T-cell (primary cell): ENCODE measurements at places on chromosomes 3 and 15. TPM values are rescaled to one million over a fixed set of nuclear protein-coding genes. Genes with fewer than 3 reads are reported as not detected.

DNA sequence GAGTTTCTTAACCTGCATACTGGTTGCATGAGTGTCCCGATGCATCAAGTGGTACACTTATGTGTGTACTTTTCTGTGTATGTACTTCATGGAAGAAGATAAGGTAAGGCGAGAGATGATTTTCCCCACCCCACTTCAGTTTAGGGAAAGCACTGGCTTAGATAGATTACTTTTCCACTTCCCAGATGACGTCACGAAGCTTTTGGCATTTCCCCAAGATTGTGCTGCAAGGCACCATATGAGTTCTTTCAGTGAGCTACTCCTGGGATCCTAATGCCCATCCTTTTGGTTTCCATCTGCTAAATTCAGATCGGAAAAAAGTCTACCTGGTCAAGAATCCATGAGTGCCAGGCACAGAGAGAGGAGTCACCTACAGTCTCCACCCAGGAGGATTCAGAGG is 4.5 kb downstream of the IL17RB start:
- no peak for DNase-seq

DNA sequence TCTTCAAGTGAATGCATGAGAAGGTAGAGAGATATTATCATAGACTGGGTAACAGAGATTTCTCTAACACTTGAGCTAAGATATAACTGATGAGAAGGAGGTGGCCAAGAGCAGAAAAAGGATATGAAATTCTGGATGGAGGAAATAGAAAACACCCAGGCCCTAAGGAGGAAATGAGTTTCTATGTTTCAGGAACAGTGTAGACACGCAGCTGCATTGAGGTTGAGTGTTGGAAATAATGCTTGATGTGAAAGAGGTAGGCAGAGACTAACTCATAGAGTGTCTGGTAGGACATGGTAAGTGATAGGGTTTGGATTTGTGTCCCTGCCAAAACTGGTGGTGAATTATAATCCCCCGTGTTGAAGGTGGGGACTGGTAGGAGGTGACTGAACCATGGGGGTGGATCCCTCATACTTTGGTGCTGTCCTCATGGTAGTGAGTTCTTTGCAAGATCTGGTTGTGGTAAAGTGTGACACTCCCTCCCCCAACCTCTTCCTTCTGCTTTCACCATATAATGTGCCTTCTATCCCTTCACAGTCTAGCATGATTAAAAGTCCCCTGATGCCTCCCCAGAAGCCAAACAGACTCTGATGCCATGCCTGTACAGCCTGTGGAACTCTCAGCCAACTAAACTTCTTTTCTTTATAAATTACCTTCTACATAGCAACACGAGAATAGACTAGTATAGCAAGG is 787.3 kb downstream of the EDEM1 start:
- DNase-seq: no peak

- no peak for DNase-seq
Measured at GRCh38 chr3:8776406-8776805, 7.0 kb upstream of the OXTR start.

- no peak for DNase-seq
Measured at GRCh38 chr3:64520334-64520733, 167.5 kb downstream of the ADAMTS9 start.

DNA sequence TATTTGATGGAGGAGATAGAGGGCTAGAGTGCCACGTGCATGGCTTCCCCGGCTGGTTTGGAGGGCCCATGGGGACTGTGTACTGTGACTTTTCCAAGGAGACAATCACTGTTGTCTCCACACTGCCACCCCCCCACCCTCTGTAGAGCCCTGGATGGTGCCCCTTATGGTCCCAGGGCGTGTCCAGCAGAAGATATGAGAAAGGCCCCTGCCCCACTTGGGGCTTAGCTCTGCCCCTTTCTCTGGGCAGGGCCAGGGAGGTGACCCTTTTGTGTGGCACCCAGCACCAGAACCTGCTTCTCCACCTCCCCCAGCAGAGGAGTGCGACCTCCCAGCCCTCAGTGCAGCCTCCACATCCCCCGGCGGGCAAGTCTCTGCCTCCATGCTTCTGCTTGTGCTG is 32.1 kb downstream of the SPSB4 start:
- DNase-seq: no peak

DNA sequence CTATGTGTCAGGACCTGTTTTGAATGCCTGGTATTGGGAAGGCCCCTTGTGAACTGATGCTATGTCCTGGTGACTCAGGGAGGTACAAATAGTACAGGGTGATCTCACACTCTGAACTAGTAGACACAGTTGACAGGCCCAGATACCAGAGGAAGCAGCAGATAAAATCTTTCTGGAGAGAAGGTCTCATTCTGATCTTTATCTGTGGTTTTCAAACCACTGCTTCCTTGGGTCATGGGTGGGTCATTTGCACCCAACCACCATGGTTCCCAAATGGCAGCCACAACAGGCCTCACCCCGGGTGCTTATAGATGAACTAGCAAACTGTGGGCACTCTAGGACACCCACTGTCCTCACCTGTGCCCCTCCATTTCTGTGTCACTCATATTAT is 43.4 kb downstream of the PXYLP1 start:
- no peak for DNase-seq

DNA sequence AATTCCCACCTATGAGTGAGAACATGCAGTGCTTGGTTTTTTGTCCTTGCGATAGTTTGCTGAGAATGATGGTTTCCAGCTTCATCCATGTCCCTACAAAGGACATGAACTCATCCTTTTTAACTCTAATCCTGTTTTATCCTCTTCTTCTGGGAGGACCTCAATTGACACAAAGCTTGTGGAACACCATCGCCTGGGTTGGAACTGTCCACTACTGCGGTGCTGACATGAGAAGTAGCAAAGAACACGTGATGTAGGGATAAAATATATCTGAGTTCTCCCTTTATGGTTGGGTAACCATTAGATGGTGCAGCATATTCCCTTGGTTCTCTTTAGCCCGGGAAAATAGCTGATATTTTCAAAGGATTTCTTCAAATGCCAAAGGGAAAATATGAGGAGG is 105.3 kb upstream of the TOPAZ1 start:
- DNase-seq: no peak

GRCh38 chr3:191030929-191031328 is 168.1 kb upstream of the OSTN start:
- DNase-seq: no peak

GRCh38 chr3:14137445-14137844 is 12.6 kb downstream of the TMEM43 start:
- no peak for DNase-seq

GRCh38 chr3:158847452-158847821 is 45.6 kb downstream of the MFSD1 start:
- no peak for DNase-seq

DNA sequence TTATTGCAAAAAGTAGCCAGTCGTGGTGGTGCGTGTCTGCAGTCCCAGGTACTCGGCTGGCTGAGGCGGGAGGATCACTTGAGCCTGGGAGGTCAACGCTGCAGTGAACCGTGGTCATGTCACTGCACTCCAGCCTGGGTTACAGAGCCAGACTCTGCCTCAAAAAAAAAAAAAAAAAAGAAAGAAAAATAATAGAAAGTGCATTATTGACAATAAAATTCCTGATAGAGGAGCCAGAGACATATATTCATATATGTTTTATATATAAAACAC is 43.6 kb upstream of the PYDC2 start:
- no peak for DNase-seq

DNA sequence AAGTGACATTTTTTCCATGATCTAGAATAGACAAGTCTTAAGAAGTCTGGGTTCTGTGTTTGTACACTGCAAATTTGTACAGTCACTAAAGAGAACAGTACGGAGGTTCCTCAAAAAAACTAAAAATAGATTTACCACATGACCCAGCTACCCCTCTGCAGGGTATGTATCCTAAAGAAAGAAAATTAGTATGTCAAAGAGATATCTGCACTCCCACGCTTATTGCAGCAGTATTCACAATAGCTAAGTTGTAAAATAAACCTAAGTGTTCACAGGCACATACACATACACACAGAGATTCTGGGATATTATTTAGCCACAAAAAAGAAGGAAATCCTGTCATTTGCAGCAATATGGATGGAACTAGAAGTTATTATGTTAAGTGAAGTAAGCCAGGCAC is 120.4 kb downstream of the ZIC1 start:
- no peak for DNase-seq

DNA sequence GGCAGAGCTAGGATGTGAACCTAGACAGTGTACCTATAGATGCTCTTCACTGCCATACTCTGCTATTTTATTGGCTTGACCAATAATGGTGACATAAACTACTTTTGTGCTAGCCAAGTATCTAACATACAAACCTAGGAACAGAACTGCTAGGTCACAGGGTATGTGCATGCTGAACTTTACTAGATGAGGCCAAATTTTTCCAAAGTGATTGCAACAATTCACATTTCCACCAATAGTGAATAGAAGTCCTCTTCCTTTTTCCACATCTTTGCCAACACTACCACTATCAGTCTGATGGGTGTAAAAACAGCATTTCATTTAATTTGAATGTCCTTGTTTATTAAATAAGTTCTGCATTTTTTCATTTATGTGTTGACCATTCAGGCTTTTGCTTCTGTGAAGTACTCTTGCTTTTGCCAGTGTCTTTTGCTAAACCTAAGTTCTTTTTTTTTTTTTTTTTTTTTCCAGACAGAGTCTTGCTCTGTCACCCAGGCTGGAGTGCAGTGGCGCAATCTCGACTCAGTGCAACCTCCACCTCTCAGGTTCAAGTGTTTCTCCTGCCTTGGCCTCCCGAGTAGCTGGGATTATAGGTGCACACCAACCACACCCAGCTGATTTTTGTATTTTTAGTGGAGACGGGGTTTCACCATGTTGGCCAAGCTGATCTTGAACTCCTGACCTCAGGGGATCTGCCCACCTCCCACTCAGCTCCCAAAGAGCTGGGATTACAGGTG is 54.1 kb downstream of the DCAF1 start:
- DNase-seq: no peak

DNA sequence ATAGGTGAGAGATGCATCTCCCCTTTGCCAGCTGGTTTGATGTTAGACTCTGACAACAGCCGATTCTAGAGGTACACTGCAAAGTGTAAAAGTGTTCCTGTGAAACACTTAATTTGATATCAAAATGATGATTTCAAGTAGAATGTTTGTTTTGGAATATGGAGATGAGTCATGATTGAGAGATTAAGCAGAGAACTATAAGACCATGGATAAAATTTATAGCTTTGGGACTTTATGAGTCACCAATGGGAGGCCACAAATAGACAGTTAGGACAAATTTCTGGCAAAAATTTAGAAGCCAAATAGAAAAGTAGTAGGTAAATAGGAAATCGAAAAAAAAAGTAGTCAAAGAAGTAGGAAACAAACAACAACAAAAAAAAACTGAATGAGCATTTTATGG is 672.5 kb downstream of the NSUN3 start:
- no peak for DNase-seq

DNA sequence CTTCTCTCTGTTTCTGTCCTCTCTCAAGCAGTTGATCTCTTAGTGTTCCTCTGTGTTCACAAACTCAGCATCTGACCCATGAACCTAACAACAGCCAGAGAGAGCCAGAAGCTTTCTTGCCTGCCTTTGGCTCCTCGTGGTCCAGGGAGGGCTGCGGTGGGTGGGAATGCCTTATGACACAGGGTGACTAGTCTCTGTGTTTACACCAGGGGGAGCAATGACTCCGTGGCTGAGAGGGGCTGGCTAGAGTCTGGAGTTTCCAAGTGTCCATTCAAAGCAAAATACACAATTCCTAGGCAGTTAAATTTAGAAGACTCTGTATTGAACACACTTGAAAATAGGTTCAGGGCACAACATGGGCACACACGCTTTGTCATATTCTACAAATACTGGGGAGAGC is 370.0 kb upstream of the FRG2C start:
- DNase-seq: no peak

DNA sequence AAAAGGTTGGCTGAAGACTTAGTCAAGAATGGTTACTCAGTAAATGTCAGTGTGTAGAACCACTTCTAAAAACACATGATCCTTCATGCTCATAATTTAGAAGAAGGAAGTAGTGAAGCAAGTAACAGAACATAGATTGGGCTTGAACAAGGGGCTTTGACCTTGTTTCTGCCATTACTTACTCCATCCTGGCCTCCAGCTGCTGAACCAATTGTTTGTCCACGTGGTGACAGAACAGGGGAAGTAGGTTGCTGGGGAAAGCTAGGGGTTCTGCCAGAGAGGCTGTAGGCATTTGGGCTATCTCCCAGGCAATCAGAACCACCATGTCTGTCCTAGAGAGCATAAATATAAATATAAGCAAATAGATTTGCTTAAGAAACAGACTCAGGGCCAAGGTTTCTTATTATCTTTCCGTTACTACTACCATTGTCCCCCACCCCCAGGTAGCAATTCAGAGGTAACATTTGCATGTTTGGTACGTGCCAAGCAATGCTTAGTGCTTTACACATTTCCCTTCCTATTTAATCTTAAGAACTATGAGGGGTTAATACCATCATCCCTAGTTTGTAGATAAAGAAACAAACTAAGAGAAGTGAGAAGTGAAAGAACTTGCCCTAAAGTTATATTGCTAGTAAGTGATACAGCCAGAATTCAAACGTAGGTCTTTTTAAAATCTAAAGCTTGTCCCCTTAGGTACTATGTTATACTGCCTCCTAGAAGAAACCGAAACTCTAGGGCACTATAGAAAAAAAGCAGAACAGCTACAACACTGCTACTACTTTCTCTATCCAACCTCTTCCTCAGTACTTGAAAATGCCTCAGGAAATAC is 3.0 kb upstream of the SPG11 start:
- DNase-seq: peak; percentile 59

DNA sequence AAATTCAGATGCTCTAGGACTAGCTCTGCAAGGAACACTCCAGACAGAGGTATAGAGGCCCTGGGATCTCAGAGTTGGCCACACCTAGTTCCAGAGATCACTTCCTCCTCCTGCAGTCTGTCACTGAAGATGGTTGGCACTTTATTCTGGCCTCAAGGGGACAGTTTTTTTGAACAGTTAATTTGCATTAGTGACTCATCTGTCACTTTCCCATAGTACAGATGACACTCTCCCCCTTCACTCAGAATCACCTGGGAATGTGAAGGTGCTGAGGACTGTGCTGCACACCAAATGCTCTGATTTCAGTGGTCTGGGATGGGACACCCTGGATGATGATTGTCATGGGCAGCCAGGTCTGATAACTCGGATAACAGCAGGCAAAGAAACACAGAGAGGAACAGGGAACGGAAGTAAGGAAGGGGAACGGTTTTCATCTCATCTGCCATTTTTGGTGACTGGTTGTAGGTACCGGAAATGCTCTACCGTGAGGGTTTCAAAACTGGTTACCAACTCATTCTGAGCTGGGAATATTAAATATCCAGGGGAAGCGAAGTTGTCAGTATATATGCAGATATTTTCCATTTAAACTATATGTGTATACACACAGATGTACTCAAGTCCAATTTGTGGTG is 232.5 kb upstream of the ST8SIA2 start:
- DNase-seq: no peak

DNA sequence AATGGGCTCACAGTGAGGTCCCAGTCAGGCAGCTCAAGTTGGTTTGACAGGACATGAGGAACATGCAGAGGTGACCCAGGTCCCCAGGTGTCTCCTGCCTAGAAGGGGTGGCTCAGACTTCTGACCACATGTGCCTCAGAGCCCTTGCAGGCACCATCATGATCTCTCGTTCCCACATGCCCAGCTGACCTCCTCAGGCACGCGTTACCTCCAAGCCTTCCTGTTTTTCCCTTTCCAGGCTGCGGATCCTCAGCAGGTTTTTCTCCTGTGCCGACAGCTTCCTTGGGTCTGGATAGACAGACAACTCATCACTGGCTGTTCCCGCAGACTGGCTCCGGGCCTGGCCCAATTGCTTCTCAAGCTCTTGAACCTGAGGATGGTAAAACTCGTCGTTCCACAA is 30.4 kb downstream of the CCDC13 start:
- no peak for DNase-seq

Gene ECE2
- not detected for total RNA-seq

Gene LRRC31
- not detected for total RNA-seq

Gene MAPKAPK3
- 66.6 TPM for total RNA-seq

Gene MUC13
- total RNA-seq: 0.13 TPM

Gene SOX14
- total RNA-seq: not detected

Gene PDZRN3
- total RNA-seq: 0.73 TPM
